ENCODE measurements at places on chromosomes 2 and 18. TPM values are rescaled to one million over a fixed set of nuclear protein-coding genes. Genes with fewer than 3 reads are reported as not detected.

Gene SLC4A1AP
- total RNA-seq: 30.1 TPM

Gene MAP2
- total RNA-seq: 0.97 TPM

Gene PSMD14
- total RNA-seq: 86.1 TPM

GRCh38 chr2:20222769-20223406, 2.0 kb downstream of the SDC1 start:
- H3K27me3 ChIP-seq: no peaks in the 10 kb centered on the region
- peaks cover 55% of the 10 kb centered on the region for H3K4me1 ChIP-seq
- peak overlapping the region; percentile 60 for H3K27ac ChIP-seq
- peak overlapping the region; percentile 58 for H3K4me3 ChIP-seq
- DNase-seq: no peak

GRCh38 chr2:239399433-239399920, 1.3 kb downstream of the HDAC4 start:
- no peaks in the 10 kb centered on the region for H3K36me3 ChIP-seq
- no peaks in the 10 kb centered on the region for H3K27me3 ChIP-seq
- H3K4me1 ChIP-seq: peaks cover 21% of the 10 kb centered on the region
- peak overlapping the region; percentile 65 for H3K4me3 ChIP-seq
- DNase-seq: no peak

DNA sequence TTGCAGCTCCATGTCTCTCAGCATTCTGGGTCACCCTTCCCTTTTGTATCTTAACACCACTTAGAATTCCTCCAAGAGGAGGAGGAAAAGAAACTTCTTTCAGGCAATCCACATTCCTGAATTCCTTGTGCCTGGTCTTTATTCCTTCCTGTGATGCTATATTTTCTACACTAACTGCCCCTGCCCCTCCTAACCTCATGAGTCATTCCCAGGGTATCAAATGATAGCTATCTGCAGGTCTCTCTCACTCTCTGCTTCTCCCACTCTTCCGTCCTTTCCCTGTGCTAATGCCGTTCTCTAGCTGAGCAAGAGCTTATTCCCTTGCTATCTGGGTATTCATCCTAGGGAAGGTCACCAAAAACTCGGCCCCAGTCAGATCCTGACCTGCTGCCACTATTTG, 395.0 kb upstream of the TCF4 start:
- DNase-seq: no peak
- H3K36me3 ChIP-seq: no peaks in the 10 kb centered on the region
- no peak overlapping the region for H3K4me3 ChIP-seq
- no peak overlapping the region for H3K27ac ChIP-seq
- no peaks in the 10 kb centered on the region for H3K27me3 ChIP-seq
- H3K4me1 ChIP-seq: no peaks in the 10 kb centered on the region

DNA sequence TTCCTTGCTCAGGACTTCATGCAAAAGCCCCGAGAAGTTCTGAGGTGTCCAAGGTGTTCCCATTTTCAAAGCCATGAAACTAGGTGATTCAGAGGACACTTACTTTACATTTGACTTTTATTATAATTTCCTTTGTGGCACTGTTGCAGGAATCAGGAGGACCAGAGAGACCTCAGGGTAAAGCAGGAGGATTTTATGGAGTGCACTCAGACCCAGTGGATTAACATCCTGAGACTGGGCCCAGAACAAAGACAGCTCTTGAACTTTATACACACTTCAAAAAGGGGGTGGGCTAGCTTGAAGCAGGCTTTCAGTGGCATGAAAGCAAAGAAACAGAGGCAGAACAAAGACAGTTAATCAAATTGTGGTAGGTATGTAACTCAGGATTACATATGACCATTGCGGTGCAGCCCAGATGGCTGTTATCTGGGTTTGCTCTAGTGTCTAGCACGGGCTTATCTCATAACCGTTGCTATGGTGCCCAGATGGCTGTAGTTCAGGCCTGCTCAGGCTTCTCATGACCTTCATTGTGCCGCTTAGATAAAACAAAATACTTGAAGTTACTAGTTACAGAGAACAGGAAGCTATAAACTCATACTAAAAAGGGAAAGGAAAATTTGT, 39.4 kb downstream of the TMEM182 start:
- H3K27ac ChIP-seq: no peak overlapping the region
- H3K27me3 ChIP-seq: no peaks in the 10 kb centered on the region
- DNase-seq: peak; percentile 66
- no peak overlapping the region for H3K4me3 ChIP-seq

DNA sequence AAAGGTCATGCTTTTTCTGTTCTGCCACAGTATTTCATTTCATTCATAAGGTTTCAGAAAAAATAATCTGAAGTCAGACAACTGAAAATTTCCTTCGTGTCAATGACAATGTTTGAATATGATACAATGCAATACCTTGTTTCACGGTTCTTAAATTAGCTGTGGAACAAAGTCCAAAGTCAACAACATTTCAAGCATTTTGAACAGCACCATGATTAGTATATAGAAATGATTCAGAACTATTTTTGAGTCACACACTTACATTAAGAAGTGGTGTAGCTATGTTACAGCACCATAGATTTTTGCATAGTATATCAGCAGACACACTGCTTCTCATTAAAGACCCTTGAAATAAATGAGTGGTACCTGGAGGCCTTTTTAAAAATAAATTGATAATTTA, 178.3 kb upstream of the DSEL start:
- H3K4me3 ChIP-seq: no peak overlapping the region
- H3K27me3 ChIP-seq: no peaks in the 10 kb centered on the region
- no peak overlapping the region for H3K27ac ChIP-seq
- no peak for DNase-seq
- H3K36me3 ChIP-seq: no peaks in the 10 kb centered on the region

- no peak overlapping the region for H3K4me3 ChIP-seq
- peaks cover 11% of the 10 kb centered on the region for H3K4me1 ChIP-seq
- DNase-seq: no peak
These were observed 20.7 kb upstream of the CNRIP1 start for GRCh38 chr2:68340226-68341061.

Measured in Karpas-422 (cell line).